ENCODE measurements at places on chromosomes 12 and 14.

GRCh38 chr14:67567654-67568053 is 32.4 kb downstream of the PIGH start:
- DNase-seq, result no peak

DNA sequence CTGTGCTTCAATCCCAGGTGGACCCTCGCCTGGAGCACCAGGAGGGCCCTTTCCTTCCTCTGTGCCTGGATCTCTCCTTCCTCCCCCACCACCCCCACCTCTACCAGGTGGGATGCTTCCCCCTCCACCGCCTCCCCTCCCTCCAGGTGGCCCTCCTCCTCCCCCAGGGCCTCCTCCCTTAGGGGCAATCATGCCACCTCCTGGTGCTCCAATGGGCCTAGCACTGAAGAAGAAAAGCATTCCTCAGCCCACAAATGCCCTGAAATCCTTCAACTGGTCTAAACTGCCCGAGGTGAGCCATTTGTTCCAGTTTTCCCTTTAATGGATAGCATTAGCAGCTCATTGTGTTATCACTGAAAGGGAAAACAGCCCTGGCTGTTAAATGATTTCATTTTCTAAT is 134.0 kb downstream of the GPR135 start:
- no peak for DNase-seq

DNA sequence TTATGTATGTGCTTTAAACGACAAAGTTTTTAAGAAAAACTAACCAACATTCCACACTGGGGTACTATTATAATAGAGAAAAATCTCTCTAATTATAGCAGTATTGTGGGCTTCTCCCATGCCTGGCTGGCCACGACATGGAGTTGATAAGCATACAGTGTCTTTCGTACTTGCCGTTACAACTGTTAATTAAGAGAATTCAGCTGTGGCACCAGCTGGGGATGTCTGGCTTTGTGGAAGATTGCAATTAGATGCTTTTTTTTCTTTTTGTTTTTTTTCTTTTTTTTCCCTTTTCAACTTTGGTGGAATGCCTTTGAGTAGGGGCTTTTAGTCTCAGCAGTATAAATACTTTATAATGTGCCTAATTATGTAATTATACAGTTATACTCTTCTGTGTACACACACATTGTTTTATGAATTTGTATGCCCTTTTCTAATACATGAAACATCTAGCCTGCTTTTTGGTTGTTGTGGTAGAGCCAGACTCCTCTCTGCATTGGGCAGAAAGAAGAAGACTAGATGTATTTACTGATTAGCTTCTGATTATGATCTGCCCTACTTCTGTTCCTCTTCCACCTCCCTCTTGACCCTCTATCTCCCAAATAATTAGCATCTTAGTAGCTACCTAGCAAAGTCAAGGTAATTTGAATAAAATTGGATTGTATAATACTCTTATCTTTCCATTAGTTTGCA is 76.4 kb downstream of the SUSD6 start:
- DNase-seq, result no peak

DNA sequence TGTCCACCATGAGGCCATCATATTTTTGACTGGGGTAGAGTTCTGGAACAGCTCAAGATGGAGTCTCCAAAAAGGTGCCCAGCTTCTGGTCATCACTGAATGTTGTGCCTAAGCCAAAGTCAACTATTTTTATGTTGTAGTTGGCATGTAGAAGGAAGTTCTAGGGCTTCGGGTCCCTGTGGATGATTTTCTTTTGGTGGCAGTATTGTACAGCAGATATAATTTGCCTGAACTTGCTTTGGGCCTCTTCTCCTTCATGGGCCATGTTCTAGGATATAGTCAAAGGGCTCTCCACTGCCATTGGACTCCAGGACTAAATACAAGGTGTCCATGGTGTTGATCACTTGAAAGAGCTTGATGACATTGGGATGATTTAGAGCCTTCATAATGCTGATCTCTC is 143.6 kb downstream of the SLC38A4 start:
- DNase-seq, result no peak

DNA sequence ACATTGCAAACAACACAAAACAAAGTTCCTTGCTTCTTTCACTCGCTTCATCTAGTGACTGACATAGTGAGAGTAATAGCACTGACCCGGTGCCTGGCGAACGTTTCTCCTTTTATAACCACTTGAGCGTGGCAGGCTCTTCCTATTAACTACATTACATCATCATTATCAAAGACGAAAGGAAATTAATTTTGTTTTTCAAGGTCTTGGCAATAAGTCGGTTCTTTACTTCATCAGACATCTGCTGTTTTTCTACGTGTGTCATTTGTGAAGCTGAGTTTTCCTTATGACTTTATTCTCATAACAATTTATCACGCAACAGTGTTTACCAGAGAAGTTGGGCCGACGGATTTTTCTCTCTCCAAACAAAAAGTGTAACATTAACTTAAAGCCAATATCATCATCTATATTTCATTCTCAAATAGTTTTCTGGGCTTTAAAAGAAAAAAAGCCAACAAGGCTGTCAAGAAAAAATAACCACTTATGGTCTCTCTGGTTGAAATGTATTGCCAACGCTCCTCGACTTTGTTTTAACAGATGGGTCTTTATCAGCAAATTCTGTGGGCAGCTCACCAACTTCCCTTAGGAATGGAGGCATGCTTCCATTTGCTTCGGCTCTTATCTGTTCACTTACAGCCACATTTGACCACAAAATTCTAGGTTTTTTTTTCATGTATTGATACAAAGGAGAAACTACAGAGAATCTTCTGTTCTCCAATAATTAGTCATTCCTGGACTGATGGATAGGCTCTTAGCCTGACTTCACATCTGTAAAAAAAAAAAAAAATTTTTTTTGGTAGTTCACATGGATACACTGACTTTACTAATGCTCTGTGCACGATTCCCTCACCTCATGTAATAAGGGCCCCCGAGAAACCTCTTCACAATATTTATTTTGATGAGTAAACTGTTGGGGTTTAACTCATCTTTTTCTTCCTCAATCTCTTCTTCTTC is 97.1 kb upstream of the CDKN3 start:
- no peak for DNase-seq

DNA sequence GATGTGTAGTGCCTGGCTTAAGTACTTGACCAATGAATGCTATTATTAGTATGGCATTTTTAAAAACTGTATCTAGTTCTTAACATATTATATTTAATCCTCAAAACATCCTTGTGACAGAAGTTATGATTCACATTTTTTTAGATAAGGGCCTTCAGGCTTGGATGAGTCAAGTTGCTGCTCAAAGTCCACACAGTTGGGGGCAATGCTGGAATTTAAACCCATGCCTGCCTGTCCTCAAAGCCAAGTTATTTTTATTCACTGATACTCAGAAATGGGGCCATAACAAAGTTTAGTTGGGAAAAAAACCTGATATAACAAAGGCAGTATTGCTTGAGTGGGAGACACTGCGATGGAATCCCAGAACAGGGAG is 50.6 kb downstream of the RFX4 start:
- no peak for DNase-seq

GRCh38 chr14:102823546-102823945 is 46.3 kb downstream of the TRAF3 start:
- DNase-seq, result no peak
